ENCODE measurements at places on chromosomes 13 and 19.

- no peak for DNase-seq
Measured at GRCh38 chr13:59303433-59303832, 860.3 kb downstream of the DIAPH3 start.

DNA sequence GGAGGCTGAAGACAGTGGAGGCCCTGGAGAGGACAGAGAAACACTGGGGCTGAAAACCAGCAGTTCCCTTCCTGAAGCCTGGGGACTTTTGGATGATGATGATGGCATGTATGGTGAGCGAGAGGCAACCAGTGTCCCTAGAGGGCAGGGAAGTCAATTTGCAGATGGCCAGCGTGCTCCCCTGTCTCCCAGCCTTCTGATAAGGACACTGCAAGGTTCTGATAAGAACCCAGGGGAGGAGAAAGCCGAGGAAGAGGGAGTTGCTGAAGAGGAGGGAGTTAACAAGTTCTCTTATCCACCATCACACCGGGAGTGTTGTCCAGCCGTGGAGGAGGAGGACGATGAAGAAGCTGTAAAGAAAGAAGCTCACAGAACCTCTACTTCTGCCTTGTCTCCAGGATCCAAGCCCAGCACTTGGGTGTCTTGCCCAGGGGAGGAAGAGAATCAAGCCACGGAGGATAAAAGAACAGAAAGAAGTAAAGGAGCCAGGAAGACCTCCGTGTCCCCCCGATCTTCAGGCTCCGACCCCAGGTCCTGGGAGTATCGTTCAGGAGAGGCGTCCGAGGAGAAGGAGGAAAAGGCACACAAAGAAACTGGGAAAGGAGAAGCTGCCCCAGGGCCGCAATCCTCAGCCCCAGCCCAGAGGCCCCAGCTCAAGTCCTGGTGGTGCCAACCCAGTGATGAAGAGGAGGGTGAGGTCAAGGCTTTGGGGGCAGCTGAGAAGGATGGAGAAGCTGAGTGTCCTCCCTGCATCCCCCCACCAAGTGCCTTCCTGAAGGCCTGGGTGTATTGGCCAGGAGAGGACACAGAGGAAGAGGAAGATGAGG, 1.5 kb downstream of the PPP1R15A start:
- DNase-seq: no peak

GRCh38 chr13:66345971-66346370, 884.2 kb downstream of the PCDH9 start:
- no peak for DNase-seq

GRCh38 chr19:1907563-1908363, 2.6 kb downstream of the ADAT3 start:
- no peak for DNase-seq
